ENCODE measurements at places on chromosomes 6 and 20. TPM values are rescaled to one million over a fixed set of nuclear protein-coding genes. Genes with fewer than 3 reads are reported as not detected.

- no peak for DNase-seq
Measured at GRCh38 chr20:11540558-11540957, 377.1 kb upstream of the BTBD3 start.

GRCh38 chr6:98970469-98970868 is 22.7 kb upstream of the FBXL4 start:
- no peak for DNase-seq

Gene TDRD6
- not detected for total RNA-seq

Gene MARCKS
- 98.7 TPM for total RNA-seq

Gene BPIFB1
- total RNA-seq = not detected

DNA sequence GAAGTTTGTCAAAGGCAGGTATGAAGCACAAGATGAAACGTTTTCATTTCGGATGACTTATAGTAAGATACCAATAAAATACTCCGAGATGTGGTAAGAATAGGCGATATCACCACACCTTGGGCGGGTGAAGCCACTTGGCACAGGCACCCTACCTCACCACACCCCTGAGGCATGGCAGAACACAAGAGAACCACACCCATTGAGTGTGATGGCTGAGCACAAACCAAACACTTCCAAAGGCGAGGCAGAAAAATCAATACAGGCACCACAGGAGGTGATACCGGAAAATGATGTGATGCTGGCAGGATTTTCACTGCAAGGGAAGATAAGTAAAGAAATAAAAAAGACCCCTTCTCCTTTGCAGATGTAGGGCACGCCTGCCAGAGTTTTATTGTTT is 332.9 kb upstream of the PRDM1 start:
- no peak for DNase-seq
